ENCODE measurements at places on chromosomes 4 and X.

GRCh38 chrX:12441381-12442128, 303.3 kb downstream of the FRMPD4 start:
- no peak for DNase-seq

- DNase-seq, result no peak
Measured at GRCh38 chr4:29423836-29424721, 1296.1 kb upstream of the PCDH7 start.

DNA sequence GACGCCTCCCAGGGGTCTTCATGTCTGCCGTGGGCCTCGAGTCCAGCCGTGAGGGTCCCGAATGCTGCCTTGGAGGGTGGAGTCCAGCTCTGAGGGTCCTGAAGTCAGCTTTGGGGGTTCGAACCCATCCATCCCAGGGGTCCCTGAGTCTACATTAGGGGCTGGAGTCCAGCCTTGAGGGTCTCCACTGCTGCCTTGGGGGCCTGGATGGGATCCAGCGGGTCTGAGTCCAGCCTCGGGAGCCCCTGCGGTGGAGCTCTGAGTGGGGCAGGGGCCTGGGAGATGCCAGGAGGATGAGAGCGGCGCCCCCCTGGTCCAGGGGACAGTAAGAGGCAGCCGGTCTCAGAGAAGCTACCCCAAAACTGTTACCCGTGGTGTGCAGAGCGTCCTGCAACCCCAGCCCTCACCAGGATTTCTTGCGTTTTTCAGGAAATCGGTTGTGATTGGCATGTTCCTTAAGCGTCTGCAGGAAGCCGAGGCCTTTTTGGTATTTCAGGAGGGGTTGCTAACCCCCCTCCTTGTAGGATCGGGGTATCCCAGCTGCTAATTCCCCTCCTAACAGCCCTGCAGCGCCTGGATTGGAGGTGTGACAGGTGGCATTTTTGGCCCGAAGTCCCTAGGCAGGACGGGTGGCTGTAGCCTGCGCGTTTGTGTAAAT, 1.7 kb upstream of the GTPBP6 start:
- no peak for DNase-seq

DNA sequence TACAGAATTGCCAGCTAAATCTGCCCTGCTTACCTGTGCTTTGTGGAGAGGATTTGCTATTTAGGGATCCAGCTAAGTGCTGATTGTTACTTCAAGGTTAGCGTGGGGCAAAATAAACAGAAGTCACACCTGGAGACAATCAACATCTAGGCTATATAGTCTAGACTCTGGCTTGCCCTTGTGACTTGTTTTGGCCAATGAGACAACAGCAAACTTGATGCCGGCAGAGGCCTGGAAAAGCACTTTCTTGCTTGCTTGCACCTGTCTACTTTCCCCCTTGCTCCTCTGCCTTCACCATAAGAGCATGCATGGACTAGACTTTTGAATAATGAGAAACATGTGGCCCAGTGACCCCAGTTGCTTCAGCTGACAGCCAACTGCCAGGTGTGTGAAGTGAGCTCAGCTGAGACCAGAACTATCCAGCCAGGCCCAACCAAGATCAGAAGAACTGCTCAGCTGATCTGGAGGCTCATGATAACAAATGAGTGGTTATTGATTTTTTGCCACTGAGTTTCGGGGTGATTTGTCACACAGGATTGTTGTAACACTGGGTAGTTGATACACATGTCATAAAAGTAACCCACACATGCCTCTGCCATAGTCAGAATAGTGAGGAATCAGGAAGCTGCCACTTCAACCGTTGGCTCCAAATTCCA, 164.4 kb downstream of the RBMX2 start:
- no peak for DNase-seq

DNA sequence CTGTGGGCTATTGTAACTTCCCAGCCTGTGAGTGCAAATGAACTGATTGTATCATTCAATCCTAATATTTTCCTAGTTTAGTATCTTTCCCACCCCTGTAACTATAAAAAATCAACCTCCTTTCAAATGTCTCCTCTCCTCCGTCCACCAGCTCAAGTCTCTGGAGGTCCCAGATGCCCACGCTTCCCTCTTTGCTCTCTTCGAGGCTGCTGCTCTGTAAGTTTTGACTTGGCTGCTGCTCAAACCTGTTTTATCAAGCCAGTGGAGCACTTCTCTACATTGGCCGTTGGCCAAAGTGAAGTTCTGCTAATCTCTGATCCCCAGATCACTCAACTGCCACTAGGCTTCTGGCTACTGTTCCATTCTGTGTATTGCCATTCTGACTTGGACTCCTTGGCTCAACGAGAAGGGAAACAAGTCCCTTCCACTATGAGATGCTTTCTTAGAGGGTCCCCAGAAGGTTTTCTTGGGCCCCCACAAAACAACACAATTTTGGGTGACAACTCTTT, 60.7 kb upstream of the RAPGEF2 start:
- no peak for DNase-seq

DNA sequence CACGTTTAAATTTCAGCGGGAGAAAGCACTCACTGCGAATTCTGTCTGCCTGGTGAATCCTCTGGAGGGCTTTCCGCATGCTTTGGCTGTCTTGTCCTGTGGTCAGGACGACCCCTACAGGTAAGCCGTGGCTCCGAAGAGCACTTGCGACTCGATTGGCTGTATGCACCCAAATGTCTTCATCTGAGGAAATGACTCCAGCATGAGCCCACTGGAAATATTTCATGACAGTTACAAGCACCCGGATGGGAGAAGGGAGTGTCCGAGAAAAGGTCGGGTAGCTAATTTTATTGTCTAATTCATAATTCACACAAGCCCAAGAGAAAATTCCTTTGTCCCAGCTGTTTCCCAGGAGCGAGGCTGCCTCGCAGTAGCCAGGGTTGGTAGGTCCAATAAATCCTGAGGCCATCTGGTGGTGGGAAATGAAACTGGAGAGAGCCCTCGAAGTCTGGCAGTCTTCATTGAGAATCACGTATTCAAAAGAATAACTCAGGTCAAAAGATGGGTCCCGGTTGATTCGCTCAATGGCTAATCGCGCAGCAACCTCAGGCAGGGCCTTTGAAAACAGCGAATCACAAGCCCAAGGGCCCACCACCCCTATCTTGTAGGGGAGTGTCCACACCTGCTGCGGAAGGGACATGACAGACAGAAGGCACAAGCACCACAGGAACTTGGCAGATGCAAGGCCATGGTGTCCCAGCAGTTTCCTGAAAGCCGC, 6.6 kb downstream of the GUCY2F start:
- no peak for DNase-seq

DNA sequence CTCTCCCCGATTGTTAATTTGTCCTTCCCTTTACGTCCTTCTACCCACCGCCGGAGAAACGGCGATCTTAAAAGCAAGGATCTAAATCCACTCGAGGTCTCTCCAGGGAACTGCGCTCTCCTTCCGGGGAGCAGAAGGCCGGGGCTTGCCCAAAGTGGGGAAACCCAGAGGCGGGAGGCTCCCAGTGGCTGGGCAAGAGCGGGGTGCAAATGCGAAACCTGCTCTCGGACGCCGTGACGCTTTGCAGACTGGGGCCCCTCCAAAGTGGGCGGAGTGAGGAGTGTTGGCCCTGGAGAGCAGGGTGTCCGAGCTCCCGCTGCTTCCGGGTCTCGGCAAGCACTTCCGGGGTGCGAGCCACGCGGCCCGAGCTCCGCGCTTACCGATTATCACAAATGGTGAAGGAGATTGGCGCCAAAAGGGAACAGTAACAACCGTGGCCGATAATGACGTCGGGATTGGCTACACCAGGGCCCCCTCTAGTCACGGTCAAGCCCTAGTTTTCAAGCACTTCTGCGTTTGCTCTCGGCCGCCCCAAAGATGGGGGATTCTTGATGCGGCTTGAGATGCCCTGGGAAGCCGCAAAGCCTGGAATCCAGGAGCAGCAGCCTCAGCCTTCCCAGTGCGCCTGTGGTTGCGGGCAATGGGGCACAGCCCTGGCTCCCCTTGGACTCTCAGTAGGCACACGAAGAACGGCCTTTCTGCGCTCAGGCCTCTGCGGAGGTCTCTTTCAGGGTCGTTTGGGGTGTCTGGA, 29.0 kb downstream of the HAND2 start:
- DNase-seq, result no peak

GRCh38 chr4:147343692-147344091, 137.2 kb upstream of the EDNRA start:
- no peak for DNase-seq

DNA sequence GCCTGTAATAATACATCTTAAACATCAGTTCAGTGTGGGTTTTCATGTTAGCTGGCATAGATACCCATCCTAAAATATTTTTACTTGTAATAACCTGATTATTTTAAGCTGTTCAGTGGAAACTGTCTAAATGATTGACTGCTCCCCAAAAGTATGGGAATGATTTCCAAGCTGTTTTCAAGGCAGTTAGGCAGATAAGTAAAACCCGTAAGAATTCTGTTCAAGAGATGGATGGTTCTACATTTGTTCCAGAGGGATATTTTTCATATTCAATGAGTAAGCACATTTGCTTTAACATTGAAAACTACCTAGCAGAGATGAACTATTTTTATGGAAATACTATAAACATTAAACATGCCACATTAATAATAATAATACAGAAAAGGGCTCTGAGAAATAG, 161.1 kb downstream of the UNC5C start:
- no peak for DNase-seq

DNA sequence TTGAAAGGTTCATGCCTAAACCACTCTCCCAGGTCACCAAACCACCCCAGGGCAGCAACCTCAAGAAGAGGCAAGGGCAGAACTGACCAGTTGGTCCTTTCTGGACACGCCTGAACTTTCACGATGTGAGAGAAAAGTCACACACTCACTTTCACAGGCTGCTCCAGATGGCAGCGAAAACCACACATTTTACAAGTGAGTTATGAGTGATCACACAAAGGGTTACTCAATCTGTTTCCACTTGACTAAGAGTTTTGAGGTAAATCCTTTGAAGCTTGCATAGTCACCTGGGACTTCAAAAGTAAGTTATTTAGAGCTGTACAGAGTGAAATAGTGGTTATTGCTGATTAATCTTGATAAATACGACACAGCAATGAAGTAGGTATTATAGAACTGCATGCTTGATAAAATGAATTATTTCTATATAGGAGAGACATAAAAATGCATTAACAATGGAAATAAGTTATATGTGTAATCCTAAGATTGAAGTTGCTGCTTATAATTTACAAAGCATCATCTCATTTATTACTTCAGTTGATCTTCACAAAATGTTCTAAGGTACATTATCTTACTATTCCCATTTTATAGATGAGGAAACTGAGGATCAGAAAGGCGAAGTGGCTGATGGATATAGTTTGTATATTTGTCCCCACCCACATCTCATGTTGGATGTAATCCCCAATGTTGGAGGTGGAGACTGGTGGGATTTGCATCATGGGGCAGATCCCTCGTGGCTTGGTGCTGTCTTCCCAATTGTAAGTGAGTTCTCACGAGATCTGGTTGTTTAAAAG, 103.0 kb upstream of the KLF3 start:
- DNase-seq, result no peak

DNA sequence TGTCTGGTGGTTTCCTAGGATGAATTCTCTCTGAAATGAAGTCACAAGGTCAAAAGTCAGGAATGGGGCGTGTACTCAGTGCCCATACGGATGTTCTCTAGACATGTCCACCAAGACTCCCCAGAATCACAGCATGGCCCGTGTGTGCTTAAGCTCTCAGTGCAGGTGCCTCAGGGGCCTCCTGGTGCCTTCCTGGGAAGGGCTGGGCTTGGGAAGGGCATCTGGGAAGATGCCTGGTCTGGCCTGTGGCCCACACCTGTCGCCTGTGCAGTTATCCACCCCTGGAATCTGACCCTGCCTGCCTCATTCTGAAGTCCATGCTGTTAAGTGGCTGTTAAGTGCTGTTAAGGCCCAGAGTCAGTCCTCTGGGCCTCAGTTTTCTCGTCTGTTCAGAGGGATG, 31.2 kb downstream of the SORCS2 start:
- no peak for DNase-seq

- no peak for DNase-seq
Measured at GRCh38 chrX:108297290-108297689, 140.9 kb downstream of the COL4A6 start.

DNA sequence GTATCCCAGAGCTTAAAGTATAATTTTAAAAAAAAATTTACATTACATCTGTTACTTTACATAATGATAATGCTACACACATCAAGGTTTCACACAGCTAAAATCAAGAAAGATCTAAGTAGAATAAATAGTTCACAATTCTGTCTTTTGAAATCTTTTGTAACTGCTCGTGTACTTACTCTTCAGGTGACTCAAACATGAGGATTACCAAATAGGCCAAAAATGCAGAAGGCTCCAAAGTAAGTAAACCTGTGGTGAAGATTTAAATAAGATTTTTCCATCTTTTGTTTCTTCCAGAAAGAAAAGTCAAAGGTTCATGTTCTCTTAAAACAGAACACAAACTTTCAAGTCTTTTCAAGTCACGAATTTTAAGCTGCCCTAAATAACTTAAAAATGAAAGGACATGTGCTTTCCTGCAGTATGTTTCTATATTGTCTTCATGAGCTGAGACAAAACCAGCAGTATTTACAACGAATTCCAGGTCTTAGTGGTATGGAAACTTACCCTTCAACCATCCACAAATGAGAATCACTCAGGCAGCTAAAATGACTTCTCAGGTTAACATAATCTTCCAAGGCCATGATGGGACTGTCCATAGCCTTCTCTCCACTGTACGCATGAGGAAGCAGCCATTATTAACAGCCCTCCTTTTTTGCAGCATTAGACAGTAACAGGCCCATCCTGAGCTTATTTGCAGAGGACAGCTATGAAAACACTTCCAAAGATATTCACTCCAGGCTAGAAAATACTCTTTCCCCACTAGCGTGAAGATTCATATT, 172.8 kb upstream of the EDNRA start:
- DNase-seq, result no peak

DNA sequence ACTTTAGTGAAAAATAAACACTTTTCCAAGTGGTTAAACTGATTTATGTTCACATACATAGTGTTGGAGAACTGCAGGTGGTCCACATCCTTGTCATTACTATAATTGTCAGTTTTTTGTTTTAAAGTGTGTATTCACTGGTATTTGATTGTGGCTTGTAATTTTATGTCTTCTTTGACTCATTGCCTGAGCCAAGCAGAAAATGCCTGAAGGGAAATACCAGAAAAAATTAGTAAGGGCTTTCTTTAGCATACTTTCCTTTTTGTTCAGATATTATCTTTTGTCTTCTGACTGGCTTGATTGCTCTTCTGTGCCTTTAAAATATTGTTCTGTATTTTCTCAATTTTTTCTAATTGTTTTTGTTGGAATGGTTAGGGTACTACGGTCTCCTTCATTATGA, 981.3 kb downstream of the C4orf33 start:
- no peak for DNase-seq

DNA sequence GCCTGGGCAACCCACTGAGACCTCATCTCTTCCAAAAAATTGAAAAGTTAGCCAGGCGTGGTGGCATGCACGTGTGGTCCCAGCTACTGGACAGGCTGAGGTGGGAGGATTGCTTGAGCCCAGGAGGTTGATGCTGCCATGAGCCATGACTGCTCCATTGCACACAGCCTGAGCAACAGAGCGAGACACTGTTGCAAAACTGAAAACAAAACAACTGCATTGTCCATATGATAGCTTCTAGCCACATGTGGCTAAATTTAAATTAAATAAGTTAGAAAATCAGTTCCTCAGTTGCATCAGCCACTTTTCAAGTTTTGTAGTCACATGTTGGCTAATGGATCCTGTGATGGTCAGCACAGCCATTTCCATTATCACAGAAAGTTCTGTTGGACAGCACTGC, 67.9 kb downstream of the GAB1 start:
- DNase-seq, result no peak

All from activated CD8-positive, alpha-beta memory T cell treated with anti-CD3 and anti-CD28 coated beads for 4 hours (primary cell).